Tibial nerve (tissue), 4 donors: ENCODE measurements at places on chromosomes 11 and 22. TPM values are rescaled to one million over a fixed set of nuclear protein-coding genes. Genes with fewer than 3 reads are reported as not detected.

ZNF195 gene
- 18.0 TPM for total RNA-seq

GRCh38 chr11:1167751-1168231 lies 10.0 kb downstream of the MUC5AC start:
- no peak overlapping the region for H3K4me3 ChIP-seq
- H3K27me3 ChIP-seq, result no peaks in the 10 kb centered on the region
- no peak overlapping the region for H3K27ac ChIP-seq
- no peaks in the 10 kb centered on the region for H3K4me1 ChIP-seq

DNA sequence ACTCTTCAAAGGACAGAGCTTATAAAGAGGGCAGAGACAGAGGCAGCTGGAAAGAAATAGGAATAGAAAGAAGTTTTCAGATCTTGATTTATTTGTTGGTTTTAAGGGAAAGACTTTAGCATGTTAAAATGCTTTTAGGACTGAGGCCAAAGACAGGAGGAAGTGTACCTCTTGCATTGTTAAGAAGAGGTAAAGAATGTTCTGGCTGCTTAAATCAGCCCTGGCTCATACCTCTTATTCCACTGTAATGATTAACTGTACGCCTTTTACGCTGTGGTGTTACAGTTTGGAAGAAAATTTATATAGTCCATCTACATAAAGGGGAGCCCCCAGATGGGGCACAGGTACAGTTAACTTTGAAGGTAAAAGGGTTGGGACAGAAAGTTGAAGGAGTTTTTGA lies 10.1 kb upstream of the MPZL2 start:
- no peak for DNase-seq
- no peak overlapping the region for H3K4me3 ChIP-seq
- H3K4me1 ChIP-seq, result no peaks in the 10 kb centered on the region

GRCh38 chr11:20634044-20634443 lies 34.6 kb downstream of the SLC6A5 start:
- H3K4me1 ChIP-seq, result no peaks in the 10 kb centered on the region
- DNase-seq, result no peak
- H3K27ac ChIP-seq, result no peak overlapping the region
- H3K27me3 ChIP-seq, result no peaks in the 10 kb centered on the region
- H3K36me3 ChIP-seq, result no peaks in the 10 kb centered on the region

- no peaks in the 10 kb centered on the region for H3K27me3 ChIP-seq
- no peaks in the 10 kb centered on the region for H3K36me3 ChIP-seq
- no peak for DNase-seq
- no peak overlapping the region for H3K27ac ChIP-seq
- H3K4me1 ChIP-seq, result no peaks in the 10 kb centered on the region
Measured at GRCh38 chr11:118099838-118100556, 13.2 kb upstream of the SMIM35 start.

- no peaks in the 10 kb centered on the region for H3K27me3 ChIP-seq
- H3K4me3 ChIP-seq, result no peak overlapping the region
- no peak overlapping the region for H3K27ac ChIP-seq
- DNase-seq, result no peak
- H3K36me3 ChIP-seq, result no peaks in the 10 kb centered on the region
- peaks cover 4% of the 10 kb centered on the region for H3K4me1 ChIP-seq
Measured at GRCh38 chr11:68948935-68949334, 31.9 kb downstream of the MRGPRD start.

OR2AG1 gene
- total RNA-seq, result not detected

ARHGAP42 gene
- total RNA-seq, result 43.3 TPM

RNF169 gene
- 23.2 TPM for total RNA-seq

PATE2 gene
- not detected for total RNA-seq

MS4A4E gene
- total RNA-seq, result 11.4 TPM

GRCh38 chr22:25120093-25120561 lies 79.5 kb upstream of the CRYBB3 start:
- H3K27me3 ChIP-seq, result no peaks in the 10 kb centered on the region
- H3K27ac ChIP-seq, result peak overlapping the region; percentile 69

DNA sequence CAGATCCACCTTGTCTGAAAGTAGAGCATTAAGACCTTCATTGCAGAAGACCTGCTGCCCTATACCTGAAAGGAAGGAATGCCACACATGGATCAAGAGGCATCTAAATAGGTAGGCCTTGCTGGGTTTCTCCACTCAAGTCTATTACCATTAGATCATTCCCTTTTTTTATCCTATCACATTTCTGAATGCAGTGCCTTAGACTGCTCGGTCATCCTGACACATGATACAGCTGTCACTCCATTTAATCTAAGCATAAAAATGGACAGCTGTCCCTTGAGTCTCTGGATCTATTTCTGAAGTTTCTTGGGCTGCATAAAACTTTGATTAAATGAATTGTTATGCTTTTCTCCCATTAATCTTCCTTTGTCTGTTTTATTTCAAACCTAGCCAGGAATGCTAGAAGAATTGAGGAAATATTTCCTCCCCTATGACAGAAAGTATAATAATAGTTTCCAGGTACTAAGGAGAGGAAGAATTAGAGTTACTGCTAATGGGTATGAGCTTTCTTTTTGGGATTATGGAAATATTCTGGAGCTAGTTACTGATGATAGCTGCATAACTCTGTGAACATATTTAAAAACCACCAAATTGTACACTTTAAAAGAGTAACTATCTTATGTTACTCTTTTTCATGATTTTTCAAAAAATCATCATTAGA lies 88.0 kb downstream of the DLG2 start:
- no peak overlapping the region for H3K4me3 ChIP-seq
- no peak for DNase-seq
- no peak overlapping the region for H3K27ac ChIP-seq
- H3K27me3 ChIP-seq, result no peaks in the 10 kb centered on the region

DNA sequence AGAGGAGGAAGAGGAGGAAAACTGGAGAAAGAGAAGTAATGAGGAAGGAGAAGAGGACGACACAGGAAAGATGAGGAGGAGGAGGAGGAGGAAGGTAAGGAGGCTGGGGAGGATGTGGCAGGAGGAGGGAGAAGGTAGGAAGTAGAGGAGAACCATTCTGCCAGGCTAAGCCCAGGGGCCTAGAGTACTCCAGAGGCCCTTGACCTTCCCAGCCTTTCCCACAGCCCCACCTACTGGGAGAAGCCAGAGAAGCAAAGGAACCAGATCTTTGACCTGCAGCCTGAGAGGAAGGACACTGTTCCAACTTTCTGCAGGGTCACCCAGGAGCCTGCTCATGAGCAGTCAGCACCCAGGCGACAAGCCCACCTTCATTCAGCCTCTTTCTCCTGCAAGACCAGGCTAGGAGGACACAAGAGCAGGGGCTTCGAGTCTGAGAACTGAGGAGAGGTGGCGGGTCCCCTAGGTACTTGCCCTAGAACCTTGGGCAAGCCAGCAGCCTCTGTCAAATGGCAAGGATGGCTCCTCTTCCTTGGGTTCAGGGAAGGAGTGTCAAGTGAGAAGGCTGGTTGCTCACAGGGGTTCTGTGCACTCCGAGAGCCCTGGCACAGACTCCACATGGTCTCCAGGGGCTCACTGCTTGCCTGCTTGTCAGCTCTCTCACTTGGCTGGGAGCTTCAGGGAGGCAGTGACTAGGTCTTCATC lies 27.9 kb upstream of the OAF start:
- H3K27me3 ChIP-seq, result no peaks in the 10 kb centered on the region
- no peaks in the 10 kb centered on the region for H3K36me3 ChIP-seq
- no peak overlapping the region for H3K4me3 ChIP-seq
- peak overlapping the region; percentile 7 for H3K27ac ChIP-seq

GRCh38 chr11:67270256-67271204 lies 4.3 kb downstream of the GRK2 start:
- H3K27ac ChIP-seq, result peak overlapping the region; percentile 96
- no peak for DNase-seq
- H3K27me3 ChIP-seq, result no peaks in the 10 kb centered on the region
- H3K4me3 ChIP-seq, result peak overlapping the region; percentile 13
- H3K4me1 ChIP-seq, result peaks cover 91% of the 10 kb centered on the region

- H3K27me3 ChIP-seq, result no peaks in the 10 kb centered on the region
- no peak overlapping the region for H3K27ac ChIP-seq
- H3K4me3 ChIP-seq, result no peak overlapping the region
- H3K36me3 ChIP-seq, result no peaks in the 10 kb centered on the region
- DNase-seq, result no peak
Measured at GRCh38 chr11:64633555-64634159, 42.6 kb downstream of the SLC22A12 start.

DNA sequence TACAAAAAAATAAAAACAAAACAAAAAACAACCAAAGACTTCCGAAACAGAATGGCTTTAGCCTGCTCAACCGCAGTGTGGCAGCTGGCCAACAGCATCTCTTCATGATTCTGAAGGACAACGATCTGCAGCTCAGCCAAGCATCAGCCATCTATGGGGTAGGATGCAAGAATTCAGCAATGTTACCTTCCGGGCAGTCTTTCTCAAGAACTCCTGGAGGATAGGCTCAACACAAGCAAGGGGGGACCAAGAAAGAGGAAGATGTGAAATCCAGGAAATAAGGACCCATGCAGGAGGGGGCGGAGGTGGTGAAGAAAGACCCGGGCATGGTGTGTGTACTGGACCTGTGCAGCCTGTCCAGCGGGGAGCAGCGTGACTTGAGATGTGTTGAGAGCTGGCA lies 3.5 kb upstream of the TSPO start:
- H3K27me3 ChIP-seq, result no peaks in the 10 kb centered on the region
- no peaks in the 10 kb centered on the region for H3K36me3 ChIP-seq
- no peak for DNase-seq
- H3K4me3 ChIP-seq, result no peak overlapping the region
- H3K4me1 ChIP-seq, result peaks cover 11% of the 10 kb centered on the region
- H3K27ac ChIP-seq, result no peak overlapping the region

DNA sequence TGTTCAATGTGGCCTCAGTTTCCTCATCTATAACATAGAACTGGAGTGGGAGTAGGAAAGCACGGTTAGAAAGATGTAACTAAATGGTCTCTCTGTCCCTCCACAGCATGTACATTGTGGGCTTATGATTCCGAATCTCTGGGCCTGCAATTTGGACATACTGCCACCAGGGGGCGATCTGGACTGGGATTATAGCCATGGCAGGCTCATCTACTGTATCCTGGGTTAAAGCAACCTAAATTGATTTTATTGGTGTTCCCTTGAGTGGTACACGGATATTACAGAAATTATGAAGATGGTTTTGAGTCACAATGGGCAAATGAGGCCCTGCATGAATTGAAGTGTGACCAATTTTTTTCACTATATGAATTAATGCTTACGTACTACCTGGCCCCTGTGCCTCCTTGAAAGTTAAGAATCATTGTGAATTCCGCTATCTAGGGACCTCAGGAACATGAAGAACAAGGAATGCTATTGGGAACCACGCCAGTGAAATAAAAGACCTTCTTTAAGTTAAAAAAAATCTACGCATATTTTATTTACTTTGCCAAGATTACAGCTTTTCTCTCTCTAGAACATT lies 32.9 kb downstream of the TST start:
- no peak overlapping the region for H3K27ac ChIP-seq
- H3K27me3 ChIP-seq, result peaks cover 34% of the 10 kb centered on the region
- H3K36me3 ChIP-seq, result no peaks in the 10 kb centered on the region
- H3K4me1 ChIP-seq, result no peaks in the 10 kb centered on the region
- DNase-seq, result no peak

GRCh38 chr22:43066844-43067385 lies 22.3 kb downstream of the TTLL1 start:
- no peak for DNase-seq
- H3K4me3 ChIP-seq, result no peak overlapping the region
- H3K36me3 ChIP-seq, result peaks cover 89% of the 10 kb centered on the region
- H3K27me3 ChIP-seq, result no peaks in the 10 kb centered on the region
- no peaks in the 10 kb centered on the region for H3K4me1 ChIP-seq

DNA sequence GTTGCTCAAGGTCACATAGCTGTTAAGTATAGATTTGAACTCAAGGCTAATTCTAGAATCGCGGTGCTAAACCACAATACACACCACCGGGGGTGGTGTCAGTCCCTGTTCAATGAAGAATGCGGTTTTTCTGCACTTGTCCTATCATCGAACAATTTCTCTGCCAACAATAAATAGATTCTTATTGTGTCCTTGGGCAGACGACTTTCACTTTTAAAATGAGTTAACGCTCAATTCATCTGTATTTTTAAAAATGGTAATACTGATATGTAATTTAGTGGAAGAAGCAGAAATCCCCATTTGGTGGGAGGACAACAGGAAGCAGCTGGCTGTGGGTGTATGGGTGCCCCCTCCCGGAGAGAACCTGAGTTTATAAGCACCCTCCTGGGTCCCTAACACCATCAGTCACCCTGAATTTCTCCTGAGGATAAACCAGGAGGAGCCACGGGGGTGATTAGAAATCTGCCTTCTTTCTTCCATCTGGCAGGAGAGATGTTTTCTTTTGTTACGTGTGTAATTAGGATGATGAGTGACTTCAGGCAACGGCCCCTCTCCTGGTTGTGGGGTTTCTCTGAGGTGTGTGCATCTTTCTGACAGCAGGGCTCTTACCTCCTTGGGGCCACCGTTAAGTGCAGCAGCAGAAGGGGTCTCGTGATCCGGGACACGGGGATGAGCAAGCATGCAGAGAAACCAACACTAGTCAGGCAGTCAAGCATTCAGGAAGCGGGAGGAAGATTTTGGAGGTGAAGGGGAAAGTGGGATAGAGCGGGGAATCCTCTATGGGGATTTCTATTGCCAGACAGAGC lies 87.7 kb downstream of the GRAMD1B start:
- H3K27me3 ChIP-seq, result no peaks in the 10 kb centered on the region
- no peak overlapping the region for H3K4me3 ChIP-seq
- no peaks in the 10 kb centered on the region for H3K36me3 ChIP-seq
- H3K27ac ChIP-seq, result no peak overlapping the region
- no peak for DNase-seq

PNPLA5 gene
- not detected for total RNA-seq

DNA sequence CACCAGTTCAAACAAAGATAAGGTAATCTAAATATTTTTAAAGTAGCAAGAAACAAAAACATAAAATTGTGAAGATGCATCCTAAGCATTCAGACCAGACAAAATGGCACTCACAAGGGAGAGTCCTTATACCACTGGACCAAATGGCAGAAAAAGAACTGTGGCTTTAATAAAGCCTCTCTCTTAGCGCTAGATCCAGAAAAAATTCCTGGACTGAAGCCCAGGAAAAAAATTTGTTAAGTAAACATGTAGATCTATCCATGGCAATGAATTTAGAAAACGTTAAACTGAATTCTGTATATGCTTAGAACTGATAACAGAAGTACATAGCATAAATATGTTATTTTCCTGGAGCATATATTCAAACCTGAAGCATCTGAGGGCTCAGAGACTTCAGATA lies 11.8 kb upstream of the CD59 start:
- no peak overlapping the region for H3K27ac ChIP-seq
- H3K36me3 ChIP-seq, result no peaks in the 10 kb centered on the region
- no peak for DNase-seq
- H3K27me3 ChIP-seq, result no peaks in the 10 kb centered on the region

DNA sequence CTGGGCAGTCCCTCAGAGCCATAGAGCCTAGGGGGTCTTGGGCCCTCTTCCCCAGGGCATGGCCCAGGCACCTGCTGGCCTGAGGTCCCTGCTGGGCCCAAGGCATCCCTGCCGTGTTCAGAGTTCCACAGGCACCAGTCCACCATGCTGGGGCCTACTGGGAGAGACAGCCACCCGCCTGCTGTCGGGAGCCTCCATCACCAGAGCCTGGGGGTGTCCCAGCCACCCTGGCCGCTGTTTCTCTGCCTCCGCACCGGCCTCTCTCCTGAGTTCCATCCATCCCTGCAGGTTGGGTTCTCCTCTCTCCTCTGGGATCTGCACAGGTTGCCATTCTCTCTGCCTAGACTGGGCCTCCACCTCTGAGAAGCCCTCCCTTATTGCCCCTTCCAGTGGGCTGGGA lies 68.6 kb downstream of the KCNQ1 start:
- H3K27me3 ChIP-seq, result peaks cover 5% of the 10 kb centered on the region
- peaks cover 15% of the 10 kb centered on the region for H3K4me1 ChIP-seq
- no peak for DNase-seq
- no peak overlapping the region for H3K27ac ChIP-seq
- H3K4me3 ChIP-seq, result no peak overlapping the region
